NCI-H345 (cell line): ENCODE measurements at places on chromosomes 12 and 14.

GRCh38 chr12:111404362-111405148 lies 1.2 kb upstream of the SH2B3 start:
- DNase-seq: no peak

GRCh38 chr14:54775486-54776140 lies 127.0 kb downstream of the GCH1 start:
- no peak for DNase-seq

- peak; percentile 68 for DNase-seq
These were observed 20.5 kb upstream of the FAM181A start for GRCh38 chr14:93906341-93907329.

DNA sequence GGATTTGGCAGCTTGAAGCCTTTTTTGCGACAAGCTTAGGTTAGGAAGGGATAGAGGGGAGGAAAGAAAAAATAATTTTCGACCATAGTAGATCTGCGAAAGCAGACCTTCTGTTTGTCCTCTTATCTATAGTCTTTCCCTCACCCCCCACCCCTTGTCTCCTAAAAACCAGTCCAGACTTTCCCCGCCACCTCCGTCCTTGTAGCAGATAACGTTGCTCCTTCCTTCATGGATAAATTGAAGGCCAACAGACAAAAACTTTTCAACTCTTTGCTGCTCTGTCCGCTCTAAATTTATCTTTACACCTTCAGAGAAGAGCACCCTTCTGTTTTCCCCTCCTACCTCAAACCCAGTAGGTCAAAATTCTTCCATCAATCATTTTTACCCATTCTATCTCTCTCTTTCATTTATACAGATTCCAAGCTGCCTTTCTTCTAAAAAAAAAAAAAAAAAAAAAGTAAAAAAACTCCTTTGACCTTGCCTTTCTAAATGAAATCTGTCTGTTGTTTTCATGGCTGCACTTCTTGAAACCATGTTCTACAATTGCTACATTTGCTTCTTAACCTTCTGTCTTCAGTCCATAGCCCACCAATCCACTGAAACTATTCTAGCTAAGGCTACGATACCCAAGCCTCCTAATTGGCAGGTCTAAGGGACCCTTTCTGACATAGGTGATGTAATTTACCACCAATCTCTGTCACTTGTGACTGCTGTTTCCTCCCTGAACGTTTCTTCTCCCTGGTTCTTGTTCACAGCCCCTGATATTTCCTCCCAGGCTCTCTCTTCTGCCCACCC lies 11.1 kb upstream of the NEMF start:
- no peak for DNase-seq

DNA sequence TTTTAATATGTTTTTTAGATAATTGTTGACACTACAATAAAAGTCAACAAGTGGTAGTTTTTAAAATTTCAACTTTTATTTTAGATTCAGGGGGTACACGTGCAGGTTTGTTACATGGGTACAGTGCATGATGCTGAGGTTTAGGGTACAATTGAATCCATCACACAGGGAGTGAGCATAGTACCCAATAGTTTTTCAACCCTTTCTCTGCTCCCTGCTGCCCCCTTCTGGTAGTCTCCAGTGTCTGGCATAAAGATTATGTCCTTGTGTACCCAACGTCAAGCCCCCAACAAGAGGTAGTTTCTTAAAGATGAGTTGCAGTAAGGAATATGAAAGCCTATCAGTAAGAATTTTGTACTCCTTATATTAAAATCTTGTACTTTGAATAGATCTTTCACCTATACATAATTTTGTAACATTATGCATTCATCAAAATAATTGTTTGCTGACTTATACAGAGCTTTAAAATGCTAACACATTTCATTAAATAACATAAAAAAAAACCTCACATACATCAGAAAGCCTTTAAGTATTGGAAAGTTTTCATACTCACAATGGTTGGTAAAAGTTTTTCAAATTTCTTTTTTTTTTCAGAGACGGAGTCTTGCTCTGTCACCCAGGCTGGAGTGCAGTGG lies 5.4 kb upstream of the RALGAPA1 start:
- peak; percentile 52 for DNase-seq

DNA sequence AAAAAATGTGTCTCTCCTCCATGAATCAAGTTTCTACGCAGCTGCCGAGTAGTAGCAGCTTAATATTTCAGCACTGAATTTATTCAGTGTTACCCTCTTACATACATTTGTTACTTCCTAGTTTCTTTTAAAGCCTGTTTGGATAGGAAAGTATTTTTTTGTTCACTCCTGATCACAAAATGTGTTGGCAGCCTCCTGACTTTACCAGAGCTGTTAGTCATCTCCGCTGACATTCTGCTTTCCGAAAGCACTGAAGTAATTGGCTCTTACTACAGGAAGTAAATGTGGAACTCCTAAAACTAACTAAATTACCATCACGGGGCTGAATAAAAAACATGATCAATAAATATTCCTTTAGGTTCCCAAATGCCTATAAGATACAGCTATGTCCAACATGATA lies 225.5 kb downstream of the EPS8 start:
- DNase-seq: no peak

GRCh38 chr14:69183735-69184134 lies 7.6 kb upstream of the EXD2 start:
- DNase-seq: no peak

DNA sequence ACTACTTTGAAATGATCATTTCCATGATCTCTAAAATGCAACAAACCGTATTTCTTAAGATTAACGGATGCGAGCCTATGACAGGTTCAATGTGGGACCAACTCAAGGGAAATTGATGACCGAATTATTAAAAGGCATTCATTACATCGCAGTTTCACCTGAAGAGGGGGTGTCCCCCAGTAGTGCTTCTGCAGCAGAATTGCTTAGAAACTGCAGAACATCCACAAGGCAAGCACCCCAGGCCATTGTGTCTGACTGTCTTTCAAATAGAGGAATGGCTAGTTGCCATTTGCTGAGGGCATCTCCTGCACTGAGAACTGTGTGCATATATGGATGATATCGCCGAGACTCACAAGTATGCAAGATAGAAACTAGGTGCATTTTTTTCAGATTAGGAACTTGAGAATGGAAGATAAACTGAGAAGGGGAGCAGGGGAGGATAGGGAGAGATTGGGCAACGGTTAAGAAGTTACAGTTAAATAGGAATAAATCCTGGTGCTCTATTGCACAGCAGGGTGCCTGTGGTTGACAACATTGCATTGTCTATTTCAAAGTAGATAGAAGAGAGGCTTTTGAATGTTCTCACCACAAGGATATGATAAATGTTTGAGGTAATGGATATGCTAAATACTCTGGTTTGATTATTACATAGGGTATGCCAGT lies 234.3 kb upstream of the PLEKHG7 start:
- DNase-seq: peak; percentile 22

- no peak for DNase-seq
These were observed 4.0 kb downstream of the PRKAG1 start for GRCh38 chr12:49014547-49014946.

DNA sequence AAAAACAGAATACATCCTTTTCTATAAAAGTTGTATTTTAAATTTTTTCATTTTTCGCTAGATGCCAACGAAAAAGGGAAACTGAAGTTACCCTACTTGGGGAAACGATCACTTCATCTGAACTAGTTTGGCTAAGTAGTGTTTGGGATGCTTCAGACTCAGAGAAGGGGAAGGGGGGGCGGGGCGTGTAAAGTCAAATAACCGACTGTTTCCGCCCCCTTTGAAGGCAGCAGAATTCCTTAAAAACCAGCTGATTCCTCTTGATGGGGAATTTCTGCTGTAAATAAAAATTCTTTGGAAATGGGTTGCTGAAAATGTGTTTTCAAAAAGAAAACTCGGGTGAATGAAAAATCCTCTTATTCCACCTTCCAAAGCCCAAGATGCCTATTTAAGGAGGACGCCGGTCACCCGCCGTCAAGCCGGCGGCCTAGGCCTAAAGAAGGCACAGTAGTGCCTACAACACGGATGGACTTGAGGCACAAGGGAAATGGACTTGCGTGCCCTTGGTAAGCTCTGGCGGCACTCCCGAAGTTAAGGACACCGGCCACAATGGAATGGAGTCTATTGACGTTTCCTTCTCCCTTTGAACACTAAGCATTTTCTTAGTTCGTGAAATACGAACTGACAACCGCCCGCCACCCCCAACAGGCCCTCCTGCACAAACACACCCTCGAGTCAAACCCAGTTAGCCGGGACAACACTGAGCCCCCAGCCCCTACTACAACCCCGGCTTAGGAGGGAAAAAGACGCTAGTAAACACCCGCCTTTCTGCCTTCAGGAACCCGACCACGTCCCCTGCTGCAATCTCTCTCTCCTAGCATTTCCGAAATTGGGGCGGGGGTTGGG lies 1.9 kb downstream of the ATXN2 start:
- peak; percentile 42 for DNase-seq

- no peak for DNase-seq
These were observed 48.6 kb upstream of the PPP1R12A start for GRCh38 chr12:79983492-79983891.

GRCh38 chr12:101928556-101928955 lies 51.2 kb downstream of the DRAM1 start:
- DNase-seq: no peak

DNA sequence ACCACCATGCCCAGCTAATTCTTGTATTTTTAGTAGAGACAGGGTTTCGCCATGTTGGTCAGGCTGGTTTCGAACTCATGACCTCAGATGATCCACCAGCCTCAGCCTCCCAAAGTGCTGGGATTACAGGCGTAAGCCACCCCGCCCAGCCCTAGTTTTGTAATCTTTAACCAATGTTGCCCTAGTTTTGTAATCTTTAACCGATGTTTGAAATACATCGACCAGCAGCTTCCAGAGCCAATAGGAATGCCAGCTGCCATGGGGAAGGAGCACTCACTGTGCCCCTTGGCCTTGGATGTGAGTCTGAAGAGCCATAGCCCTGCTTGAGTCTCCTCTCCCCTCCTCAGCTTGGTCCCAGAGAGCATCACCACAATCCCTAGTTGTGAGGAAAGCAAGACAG lies 209.3 kb upstream of the RGS6 start:
- no peak for DNase-seq

DNA sequence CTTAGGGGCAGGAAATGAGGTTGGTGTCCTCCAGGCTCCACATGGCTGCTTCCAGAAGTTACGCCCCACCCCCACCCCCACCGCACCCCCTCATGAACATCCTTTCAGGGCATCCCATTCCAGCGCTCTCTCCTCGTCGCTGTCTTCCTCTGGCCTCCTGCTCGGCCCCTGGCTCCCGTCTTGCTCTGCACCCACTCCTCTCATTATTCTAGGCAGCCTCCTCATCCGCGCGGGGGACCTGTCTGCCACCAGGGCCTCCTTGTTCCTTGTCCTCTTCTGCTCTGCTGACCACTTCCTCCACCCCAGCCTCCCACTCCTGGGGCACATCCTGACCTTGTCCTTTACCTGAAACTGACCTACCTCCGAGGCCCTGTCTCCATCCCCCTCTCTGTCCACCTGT lies 29.8 kb upstream of the PLEKHG6 start:
- no peak for DNase-seq

- no peak for DNase-seq
These were observed 2.3 kb upstream of the SCNN1A start for GRCh38 chr12:6377667-6377994.

DNA sequence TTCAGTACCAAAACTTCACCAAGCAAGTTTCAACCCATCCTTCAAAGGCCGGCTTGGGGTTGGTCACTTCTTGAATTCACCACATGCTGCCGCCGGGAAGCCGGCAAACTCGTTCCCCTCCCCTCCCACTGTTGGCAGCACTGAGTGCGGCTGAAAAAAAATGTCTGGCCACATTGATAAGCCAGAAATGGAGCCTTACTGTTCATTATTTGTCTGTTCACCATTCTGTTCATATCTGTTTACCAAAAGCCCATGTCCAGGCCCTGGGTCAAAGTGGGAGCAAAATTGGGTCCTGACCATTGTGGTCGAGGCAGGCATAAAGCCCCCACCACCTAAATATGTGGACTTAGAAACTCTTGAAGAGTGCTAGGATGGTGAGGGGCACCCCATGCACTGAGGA lies 7.3 kb upstream of the HSP90AA1 start:
- no peak for DNase-seq

- no peak for DNase-seq
These were observed 14.9 kb downstream of the EML1 start for GRCh38 chr14:99808154-99808505.

DNA sequence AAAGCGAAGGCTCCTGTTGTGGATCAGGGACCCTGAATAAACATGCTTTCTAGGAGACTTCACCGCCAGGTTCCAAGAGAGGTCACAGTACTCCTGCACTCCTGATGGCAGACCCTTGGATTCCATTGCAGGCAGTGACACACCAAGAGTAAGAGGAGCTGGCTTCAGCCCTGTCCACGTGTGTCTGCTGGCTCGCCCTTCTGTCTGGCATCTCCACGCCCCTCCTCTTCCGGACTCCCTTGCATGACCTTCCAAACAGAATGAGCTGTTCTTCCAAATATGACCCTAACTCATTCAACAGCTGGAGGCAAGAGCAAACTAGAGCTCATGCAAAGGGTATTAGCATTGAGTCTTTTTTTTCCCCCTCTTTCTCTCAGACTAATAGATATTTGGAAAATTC lies 233.0 kb upstream of the PLEKHG7 start:
- no peak for DNase-seq

GRCh38 chr12:79644274-79645234 lies 46.2 kb downstream of the PAWR start:
- DNase-seq: no peak

DNA sequence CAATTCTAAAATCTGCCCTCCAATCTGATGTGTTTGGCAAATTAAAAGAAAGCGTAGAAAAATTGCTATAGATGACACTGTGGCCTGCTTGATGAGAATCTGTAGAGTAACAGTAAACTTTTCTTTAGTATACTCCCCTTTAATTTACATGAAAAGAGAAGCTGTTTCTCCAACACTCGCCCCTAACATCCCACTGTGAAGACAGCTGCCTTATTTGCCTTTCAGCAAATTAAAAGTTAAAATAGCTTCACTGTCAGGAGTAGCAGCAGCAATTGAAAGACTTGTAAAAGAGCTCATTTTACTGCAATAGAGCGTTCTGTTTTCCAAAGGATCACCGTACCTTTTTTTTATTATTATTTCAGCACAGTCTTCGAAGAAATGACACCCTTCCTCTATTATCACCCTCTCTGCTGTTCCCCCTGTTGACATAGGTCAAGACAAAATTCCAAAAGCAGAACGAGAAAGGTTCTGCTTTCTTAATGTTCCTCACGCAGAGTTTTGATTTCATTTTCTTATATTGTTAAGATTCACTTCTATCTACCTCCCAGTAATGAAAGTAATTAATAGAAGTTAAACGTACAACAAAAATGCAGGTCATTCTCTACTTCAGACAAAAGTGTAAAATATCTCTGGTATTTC lies 153.5 kb upstream of the USP15 start:
- DNase-seq: no peak
